ENCODE measurements at places on chromosomes 4 and X.

DNA sequence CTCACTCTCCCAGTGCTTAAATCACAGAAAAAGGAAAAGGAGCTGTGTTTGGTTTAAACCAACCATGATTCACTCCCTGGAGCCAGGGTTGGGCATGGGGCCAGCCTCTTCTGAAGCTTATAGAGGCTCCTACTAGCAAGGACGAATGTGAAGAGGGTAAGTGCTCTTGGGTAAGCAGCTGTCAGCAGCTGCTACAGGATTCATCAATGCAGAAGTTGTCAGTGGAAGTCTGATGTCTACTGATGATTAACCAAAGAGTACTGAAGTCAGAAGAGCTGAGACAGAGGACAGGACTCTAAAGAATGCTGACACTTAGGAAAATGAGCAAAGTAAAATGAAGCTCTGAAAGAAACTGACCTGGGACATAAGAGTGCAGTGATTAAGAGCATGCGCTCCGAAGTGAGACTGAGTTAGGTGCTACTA is 32.7 kb upstream of the JADE1 start:
- DNase-seq, result no peak

DNA sequence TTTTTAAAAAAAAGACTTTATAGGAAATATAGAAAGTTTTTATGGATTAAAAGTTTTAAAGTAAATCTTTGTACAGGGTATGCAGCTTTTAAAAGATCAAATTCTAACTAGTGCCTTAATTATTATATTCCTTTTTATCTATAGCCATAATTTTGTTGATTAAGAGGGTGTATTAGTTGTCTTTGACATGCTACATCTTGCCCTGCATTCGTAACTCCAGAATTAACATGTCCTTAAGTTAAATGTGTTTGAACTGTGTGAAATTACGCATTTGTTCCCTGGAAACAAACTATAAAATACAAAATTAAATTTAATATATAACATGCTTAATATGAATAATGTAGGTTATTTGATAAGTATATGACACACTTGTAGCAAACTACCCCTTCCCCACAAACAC is 66.3 kb downstream of the PTPN13 start:
- DNase-seq, result no peak

GRCh38 chrX:11672213-11672612 is 6.5 kb upstream of the ARHGAP6 start:
- DNase-seq, result no peak

- DNase-seq, result no peak
Measured at GRCh38 chr4:147137280-147137679, 191.6 kb upstream of the TTC29 start.

GRCh38 chr4:119510395-119511149 is 118.0 kb downstream of the PDE5A start:
- no peak for DNase-seq

DNA sequence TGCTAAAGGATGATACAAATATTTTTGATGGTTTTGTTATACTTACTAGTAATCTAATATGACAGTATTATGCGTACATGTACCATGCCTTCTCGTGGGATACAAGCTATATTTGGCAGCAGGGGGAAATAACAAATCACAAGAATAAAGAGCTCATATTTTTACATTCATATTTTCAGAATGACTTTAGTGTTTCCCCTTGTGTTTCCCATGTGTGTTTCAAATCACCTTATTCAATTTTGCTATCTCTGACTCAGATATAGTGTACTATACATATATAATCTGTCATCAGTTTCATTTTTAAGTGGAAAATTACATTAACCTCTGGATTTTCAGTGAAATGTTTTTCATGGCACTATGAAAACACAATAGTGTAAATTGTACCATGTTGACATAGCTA is 146.8 kb downstream of the RPA4 start:
- no peak for DNase-seq

DNA sequence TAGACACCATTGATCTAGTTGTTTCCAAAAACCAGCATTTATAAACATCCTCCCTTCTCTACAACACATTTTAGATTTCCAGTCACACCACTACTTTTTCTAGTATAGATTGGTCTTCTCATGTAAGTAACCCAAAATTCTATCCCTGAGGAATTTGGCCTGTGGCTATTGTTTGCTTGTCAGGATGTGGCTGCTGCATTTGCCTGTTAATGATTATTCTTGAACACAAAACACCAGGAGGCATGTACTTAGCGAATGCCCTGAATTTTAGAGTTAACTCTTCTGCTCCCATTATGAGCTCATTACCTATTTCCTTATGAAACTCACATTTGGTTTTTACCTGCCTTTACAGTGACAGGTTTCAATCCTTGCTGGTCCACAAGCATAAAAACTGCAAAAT is 102.0 kb upstream of the FSTL5 start:
- no peak for DNase-seq

DNA sequence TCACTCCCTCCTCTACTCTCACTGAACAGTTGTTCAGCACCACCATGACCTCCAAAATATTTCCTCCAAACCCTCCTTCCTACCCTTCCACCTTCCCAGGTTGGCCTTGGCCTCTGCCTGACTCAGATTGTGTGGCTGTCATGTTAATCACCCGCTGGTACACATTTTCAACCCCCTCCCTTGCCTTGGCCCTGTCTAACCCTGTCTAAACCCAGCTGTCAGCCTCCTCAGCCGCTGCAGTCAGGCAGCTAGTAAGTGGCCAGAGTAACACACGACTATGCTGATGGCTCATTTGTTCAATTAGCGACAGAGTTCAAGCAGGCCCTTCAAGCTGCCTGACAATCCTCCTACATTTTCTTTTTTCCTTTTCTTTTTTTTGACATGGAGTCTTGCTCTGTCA is 18.0 kb downstream of the ING2 start:
- DNase-seq, result no peak

DNA sequence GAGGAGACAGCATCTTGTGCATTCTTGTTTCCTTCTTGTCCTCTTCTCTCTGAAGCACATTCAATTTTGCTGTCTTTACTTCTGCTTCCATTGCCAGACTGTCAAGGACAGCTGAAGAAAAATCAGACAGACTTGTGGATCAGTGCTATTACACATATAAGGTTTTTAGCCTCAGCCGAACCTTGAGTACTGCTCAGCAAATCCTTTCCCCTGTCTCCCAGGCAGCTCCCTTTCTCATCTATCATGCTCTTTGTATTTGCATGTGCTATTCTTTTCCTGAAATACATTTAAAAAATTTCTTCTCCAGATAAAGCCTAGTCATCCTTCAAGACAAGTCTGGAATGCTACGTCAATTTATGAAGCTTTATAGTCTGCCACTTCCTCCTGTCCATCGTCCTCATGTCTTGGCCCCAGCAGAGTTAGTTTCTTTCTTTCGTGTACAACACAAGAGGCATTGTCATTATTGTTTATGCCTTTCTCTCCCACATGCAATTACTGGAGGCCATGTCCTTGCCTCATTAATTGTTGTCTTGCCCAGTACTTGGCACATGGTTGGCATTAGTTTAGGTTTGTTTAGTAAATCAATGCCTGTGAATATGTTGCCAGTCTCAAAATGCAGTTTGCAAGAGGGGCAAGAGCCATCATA is 45.1 kb downstream of the ADGRL3 start:
- no peak for DNase-seq

GRCh38 chr4:159205466-159205865 is 102.6 kb downstream of the RAPGEF2 start:
- DNase-seq, result no peak

DNA sequence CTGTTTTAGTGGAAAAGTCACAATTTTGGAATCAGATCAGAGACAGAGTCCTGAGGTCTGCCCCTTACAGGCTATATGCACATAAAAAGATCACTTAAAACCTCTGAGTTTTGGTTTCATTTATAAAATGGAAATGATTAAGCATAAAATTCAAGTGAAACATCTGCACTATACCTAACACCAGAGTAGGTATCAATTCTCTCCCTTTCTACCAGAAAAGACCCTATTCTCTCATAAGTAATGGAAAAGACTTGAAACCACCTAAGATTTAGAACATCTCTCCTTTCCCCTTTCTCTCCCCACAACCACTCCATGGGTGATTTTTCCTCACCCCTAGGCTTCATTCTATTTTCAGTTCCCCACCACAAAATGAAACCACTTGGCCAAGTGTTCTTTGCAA is 907 bp downstream of the LHFPL1 start:
- no peak for DNase-seq

DNA sequence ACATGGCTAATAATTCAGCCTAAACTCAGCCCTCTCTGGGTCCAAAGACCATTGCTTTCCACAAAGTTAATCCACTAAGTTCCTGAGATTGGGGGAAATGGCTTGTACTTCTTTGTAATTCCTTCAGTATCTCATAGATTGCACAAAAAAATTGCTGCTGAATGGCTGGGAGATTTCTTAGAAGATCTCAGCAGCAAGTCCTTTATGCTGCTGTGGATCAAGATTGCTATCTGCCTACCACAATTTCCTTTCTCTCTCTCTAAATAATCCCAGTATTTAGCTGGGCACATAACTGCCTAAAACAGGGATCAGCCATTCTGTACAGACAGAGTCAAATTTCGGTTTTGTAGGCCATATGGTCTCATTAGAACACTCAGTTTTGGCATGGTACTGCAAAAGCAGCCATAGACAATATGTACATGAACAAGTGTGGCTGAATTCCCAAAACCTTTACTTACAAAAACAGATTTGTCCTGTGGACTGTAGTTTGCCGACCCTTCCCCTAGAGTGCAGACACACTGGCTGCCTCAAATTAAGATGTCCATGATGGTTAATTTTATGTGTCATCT is 18.5 kb upstream of the HOPX start:
- DNase-seq, result no peak

DNA sequence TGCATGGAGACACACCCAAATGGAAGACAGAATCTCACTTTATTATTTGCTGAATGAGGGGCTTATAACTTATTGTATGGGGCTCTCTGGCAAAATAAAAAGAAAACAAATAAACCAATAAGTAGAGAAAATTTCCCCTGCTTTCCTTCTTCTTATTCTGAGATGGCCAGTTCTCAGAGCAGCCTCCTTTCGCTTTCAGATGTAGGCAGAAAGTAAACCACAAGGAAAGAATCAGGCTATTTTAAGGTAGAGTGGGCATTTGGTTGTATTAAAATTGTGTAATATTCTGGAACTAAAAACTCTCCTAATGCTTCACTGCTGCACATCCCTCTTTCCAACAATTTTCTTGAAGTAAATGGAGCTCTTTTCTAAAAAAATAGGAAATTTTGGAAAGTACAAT is 241.8 kb downstream of the GALNTL6 start:
- no peak for DNase-seq

Data from hematopoietic multipotent progenitor cell treated with erythropoietin and hydrocortisone succinate and interleukin-3 and kit ligand, for 6 days (in vitro differentiated cells).